ENCODE measurements at places on chromosomes 3 and 15. TPM values are rescaled to one million over a fixed set of nuclear protein-coding genes. Genes with fewer than 3 reads are reported as not detected.

DNA sequence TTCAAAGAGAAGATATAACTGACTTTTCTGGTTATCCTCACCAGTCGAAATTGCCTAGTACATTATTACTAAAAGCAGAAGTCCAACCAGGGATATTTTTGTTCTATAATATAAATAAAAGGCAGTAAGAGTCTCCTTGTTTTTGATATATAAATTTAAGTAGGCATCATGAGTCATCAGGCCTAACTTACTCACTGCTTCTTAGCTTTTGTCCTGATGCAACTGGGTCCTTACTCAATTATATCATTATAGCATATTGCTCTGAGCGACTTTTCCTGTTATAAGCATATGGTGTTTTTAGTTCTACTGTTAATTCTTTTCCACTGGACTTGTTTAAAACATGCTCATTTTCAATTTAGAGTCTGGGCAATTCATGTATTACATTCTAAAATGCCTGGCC, 910.1 kb downstream of the MCTP2 start:
- no peak for DNase-seq

GRCh38 chr3:87420171-87420570, 143.8 kb upstream of the POU1F1 start:
- DNase-seq, result no peak

GRCh38 chr3:36060950-36061349, 319.4 kb upstream of the STAC start:
- no peak for DNase-seq

NCKIPSD gene
- total RNA-seq, result 49.8 TPM
